ENCODE measurements at places on chromosomes 4 and X.

DNA sequence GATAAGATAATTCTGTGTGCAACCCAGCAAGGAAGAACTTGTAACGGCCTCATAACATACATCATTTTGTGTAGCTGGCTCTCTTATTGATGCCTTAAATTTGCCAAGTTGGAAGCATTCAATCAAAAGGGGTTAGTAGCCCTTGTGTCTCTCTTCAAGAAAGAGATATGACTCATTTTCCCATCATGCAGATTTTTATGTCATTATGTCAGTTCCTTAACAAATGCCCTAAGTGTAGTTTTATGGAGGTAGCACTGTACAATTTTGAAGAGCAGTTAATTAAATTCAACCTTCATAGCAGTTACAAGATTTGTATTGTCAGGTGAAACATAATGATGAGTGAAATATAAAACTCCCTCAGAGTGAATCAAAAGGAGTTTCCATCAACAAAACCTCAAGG lies 215.6 kb downstream of the GRIA3 start:
- no peak for DNase-seq

DNA sequence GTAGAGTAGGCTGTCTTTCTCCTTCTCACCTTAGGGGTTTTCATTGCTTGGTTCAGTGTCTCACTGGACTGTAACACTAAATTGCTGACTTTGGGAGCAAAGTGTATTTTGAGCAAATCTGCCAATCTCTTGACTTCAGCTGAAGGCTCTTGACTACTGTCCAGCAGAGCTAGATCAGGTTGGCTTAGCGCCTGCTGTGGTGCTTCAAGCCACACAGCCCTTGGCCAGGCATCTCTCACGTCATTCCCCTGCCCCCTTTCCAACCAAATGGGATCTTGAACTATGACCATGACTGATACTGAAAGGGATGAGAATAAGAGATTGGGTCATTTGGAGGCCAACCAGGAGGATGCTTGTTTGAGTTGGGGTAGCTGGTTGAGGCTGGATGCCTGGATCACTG lies 4.8 kb downstream of the SLC16A2 start:
- no peak for DNase-seq

DNA sequence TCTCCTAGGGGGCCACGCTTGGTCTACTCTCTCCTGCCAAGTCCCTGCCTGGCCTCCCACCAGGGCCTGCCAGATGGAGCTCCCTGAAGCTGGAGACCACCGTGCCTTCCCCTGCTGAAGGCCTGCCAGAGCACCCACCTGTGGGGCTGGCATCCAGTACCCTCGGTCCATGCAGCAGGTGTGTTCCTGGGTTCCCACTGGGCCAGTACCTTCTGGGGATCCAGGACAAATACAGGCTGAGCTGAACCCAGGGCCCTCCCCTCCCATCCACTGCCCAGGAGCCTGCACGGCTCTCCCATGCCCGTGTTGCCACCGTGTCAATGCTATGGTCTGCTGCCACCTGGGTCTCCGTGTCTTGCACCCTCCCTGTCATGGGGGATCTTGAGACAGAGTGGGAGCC lies 68.8 kb downstream of the ABLIM2 start:
- no peak for DNase-seq

DNA sequence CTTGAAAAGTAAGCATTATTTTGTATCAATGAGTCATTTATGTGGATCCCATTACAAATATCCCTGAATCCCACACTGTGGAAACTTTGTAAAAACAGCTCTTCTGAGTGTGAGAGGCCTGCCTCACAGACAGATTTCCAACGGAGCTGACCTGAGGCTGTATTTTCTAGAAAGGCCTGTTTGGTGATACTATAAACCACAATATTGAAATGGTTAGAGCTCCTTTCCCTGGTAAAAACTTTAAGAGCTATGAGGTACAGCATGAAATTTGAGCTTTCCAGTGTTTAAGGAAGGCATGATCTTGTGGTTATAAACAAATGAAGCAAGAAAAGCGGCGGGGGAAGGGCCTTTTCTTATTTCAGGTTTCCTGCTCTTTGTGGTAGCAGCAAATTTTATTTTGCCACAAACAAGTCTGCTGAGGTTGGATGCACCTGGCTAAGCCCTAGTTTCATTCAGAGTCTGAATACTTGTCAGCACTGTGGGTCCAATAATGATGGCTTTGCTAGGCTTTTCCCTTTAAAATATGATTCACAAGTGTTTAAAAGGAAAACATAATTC lies 86.8 kb upstream of the ETNPPL start:
- no peak for DNase-seq

DNA sequence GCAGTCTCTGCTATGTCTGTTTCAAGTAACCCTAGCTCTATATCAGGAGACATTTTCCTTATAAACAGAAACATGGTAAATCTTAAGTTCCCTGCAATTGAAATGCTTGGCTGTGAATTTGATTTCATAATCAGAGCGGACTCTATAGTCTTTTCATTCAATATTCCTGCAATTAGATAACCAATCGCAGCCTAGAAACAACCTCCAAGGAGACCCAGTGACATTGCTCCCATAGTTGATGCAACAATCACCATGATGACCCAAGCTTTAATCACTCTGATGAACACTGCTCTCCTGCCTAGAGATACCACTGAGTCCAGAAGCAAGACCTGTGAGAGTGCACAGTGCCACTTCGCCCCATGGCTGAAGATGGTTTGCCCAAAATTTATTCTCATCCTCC lies at the start of gene CABS1:
CABS1 (plus strand) TSS at position 301 of the 400 bp plus-strand sequence; CDS start at position 360, 59 bp downstream.
- DNase-seq, result no peak

GRCh38 chr4:34323549-34324320 lies 1920.6 kb downstream of the ARAP2 start:
- DNase-seq, result no peak

GRCh38 chrX:444305-444704 lies 57.6 kb upstream of the PPP2R3B start:
- DNase-seq, result no peak

- DNase-seq, result no peak
These were observed 314.1 kb upstream of the PPARGC1A start for GRCh38 chr4:24203926-24204325.

GRCh38 chr4:2412534-2412884 lies 5.9 kb downstream of the ZFYVE28 start:
- no peak for DNase-seq

GRCh38 chrX:39133971-39134370 lies 332.7 kb downstream of the MID1IP1 start:
- no peak for DNase-seq

DNA sequence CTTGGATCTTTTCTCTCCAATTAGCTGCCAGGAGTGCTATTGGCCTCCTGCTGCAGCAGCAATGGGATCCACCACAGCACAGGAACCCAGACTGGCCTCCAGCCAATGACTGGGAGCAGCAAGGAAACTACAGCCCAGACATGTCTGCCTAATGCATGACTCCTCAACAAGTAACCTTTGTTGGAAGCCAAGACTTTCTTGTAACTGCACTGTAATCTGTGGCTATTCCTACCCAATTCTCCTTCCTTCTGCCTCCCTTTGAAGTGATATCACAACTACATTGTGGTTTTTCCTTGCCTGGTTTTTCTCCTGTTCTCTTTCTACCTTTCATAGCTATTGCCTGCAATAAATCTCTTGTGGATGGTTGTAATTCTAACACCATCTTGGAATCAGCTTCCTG lies 39.8 kb downstream of the SNCA start:
- DNase-seq, result peak; percentile 26

- no peak for DNase-seq
These were observed 5.0 kb downstream of the HPSE start for GRCh38 chr4:83329521-83330110.

- DNase-seq, result no peak
These were observed 53.5 kb upstream of the NPFFR2 start for GRCh38 chr4:71978210-71978835.

- no peak for DNase-seq
These were observed 186.2 kb downstream of the KIT start for GRCh38 chr4:54843946-54844345.

DNA sequence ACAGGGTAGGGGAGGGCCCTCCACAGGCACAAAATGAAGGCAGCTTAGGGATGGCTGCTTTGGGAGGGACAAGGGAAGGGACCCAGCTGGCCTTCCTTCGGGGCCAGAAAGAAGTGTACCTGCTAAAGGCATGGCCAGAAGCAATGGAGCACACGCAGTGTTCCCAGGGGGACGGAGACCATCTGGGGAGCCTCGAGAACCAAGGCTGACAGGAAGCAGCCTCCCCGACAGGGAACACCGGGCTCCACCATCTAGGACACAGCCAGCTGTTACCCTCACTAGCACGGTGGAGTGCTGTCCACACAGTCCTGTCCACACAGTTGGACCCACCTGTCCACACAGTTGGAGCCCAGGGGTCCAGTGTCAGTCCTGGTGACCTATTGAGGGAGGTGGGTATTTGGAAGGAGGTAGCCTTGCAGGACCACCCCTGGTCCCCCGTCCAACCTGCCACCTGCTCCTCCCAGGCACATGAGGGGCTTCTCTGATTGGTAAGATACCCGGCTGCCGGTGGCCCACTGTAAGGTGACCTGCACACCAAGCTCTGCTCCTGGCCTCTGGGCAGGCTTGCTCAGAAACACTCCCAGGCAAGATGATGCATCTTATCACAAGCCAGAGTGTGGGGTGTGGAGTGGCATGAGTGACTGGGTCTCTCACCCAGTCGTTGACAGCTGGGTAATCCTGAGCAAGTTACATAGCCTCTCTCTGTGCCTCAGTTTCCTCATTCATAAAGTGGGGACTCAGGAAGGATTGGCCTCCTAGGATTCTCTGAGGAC lies 20.5 kb upstream of the AFAP1 start:
- DNase-seq, result no peak

GRCh38 chr4:128220286-128221235 lies 67.1 kb downstream of the PGRMC2 start:
- no peak for DNase-seq
